M059J (cell line): ENCODE measurements at places on chromosomes 4 and X.

GRCh38 chr4:171650543-171650942, 162.7 kb upstream of the GALNTL6 start:
- DNase-seq = no peak

GRCh38 chrX:120672389-120672788, 42.5 kb upstream of the C1GALT1C1 start:
- peak; percentile 95 for DNase-seq

GRCh38 chr4:87849612-87850011, 16.8 kb downstream of the MEPE start:
- DNase-seq = no peak

- no peak for DNase-seq
Observed at GRCh38 chr4:143443728-143444127, 69.8 kb upstream of the SMARCA5 start.

- DNase-seq = peak; percentile 61
Observed at GRCh38 chr4:16663307-16663706, 235.1 kb downstream of the LDB2 start.

GRCh38 chr4:142893012-142893411, 46.9 kb upstream of the INPP4B start:
- DNase-seq = no peak

DNA sequence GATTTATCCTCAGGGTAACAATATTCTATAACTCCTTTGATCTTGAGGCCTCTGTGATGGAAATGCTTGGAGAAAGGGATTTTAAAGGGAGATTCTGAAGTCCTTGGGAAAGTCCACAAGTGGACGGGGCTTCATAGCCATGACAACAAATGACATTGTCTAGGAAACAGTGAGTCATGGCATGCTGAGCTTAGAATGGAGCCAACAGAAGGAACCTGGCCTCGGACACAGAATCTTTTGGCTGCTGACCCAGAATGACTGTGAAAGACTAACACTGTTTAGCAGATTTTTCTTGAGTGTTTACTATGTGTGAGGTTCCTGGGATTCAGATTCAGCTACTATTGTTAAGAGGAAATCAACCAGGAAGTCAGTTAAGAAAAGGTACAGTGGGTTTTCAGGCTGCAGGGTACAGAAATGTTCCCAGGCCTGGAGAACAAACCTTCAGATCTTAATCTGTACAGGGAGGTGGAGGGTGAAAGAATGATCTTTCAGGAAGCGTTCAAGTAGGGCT, 18.1 kb upstream of the CXCL2 start:
- DNase-seq = peak; percentile 98

DNA sequence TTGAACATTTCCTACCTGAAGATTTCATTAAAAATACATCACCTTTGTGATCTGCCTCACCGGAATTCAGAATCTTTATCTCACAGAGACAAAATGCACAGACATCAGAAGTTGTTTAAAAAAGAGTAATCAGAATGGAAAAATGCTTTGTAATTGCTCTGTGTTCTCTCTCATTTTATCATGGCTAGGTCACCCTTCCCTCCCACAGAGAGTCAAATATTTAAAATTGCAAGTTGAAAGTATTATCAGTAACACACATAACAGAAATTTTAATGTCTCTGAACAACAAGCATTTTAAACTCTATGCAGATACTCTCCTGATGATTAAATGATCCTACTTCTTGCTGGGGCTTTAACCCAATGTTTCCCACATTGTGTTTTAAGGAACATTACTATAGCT, 362.0 kb downstream of the CBLL2 start:
- no peak for DNase-seq

- no peak for DNase-seq
Observed at GRCh38 chr4:158597879-158598596, 73.6 kb downstream of the C4orf46 start.

GRCh38 chrX:120014354-120015130, 62.9 kb downstream of the RHOXF2B start:
- no peak for DNase-seq

DNA sequence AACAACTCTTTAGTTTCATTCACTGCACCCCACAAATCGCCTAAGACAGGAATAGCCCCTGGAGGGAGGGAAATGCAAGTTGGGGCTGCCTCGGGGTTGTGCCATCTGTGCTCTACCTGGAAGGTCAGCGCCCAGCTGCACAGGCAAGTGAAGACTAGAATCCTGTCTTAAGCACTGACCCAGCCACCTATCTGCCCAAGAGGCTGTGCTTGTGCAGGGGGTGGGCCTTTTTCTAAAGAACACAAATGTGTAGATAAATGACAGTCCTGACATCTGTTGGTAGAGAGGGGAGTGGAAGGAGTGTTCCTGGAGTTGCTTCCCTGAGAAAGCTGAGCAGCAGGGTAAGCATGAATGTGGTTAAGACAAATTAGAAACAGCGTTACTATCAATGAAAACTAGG, 15.7 kb downstream of the ZNF518B start:
- no peak for DNase-seq

- no peak for DNase-seq
Observed at GRCh38 chr4:185801471-185801870, 10.5 kb downstream of the SORBS2 start.

DNA sequence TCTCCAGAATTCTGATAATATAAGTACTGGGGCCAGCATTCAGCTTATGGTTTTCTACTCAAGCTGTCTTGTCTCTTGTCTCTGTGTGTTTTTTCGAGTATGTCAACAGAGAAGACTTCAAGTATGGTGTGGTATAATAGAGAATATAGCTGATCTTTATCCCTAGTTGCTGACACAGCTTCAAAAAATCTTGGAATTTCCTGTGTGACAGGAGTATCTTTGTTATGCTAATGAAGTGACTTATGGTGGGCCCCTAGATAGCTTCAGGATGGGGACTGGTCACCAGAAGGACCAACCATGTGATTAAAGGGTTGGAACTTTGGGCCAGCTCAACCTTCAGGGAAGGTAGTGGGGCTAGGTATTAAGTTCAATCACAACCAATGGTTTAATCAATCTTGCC, 2.9 kb downstream of the GPRASP3 start:
- DNase-seq = peak; percentile 22

GRCh38 chr4:164931551-164932324, 45.7 kb downstream of the TRIM61 start:
- DNase-seq = peak; percentile 48

DNA sequence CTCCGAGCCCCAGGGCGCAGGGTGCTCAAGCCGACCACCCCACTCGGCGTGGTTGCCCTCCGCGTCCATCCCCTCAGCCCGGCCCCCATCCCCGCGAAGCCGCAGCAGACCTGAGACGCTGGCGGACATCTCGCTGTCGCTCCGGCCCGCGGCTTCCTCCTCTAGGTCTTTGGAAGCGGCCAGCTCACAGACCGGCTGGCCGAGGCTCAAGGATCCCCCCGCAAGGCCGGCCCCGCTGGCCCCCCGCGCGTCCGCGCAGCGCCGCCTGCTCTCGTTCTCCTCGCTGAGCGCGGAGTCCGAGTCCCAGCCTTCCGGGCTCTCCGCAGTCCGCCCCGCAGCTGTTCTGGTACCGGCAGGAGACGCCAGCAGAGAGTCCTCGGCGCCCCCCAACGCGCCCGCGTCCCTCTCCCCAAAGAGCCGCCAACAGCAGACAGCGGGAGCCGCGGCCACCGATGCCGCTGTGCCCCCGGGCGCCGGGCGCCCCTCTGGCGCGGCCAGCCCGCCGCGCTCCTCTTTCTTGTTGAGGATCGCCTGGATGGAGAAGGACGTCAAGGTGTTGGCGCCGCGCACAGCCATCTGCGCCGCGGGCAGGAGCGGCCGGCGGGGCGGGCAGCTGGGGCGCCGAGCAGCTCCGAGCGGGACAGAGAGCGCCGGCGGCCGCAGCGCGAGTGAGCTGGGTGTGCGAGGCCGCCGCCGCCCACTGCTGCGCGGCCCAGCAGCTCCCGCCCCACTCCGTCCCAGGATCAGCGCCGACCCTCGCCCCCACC, at the start of gene NKX3-2:
Gene NKX3-2, minus strand, starts transcription at position 670 of the 767 bp plus-strand sequence. Its CDS starts 94 bp downstream, at position 576.
- DNase-seq = peak; percentile 50

- DNase-seq = peak; percentile 67
Observed at GRCh38 chr4:21765810-21766407, 182.7 kb downstream of the KCNIP4 start.

DNA sequence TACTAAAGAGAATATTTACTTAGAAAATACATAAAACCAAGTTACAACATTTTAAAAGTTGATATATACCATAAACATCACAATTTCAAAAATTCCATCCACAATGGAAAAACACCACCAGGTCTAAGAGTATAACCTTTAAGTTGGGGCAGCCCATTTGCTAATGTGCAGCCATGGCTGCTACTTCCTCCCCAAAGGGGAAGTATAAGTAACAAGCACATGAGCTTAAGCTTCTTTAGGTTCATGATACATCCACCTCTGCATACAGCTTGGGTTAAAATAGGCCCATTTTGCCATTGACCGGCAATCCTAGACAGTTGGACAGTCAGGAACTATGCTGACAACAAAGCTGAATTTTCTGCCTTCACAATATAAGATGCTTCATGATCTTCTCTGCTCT, 16.6 kb upstream of the GASK1B start:
- DNase-seq = no peak

DNA sequence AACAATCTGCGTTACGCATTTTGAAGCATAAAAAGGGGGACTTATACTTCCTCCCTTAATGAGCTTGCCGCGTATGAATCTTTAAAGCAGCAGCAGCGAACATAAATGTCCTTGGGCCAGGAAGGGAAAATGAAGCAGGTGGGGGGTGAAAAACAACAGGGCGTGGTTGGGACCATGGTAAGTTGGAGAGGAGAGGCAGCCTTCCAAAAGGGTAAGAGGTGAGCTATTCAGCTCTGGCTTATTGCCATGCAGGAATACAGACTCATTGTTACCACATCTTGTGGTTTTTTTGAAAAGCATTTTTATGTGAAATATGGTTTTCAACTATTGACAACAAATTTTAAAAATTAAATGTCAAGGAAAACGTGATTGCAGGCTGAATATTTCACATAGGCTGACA, 710.7 kb upstream of the FAM241A start:
- DNase-seq = peak; percentile 15

DNA sequence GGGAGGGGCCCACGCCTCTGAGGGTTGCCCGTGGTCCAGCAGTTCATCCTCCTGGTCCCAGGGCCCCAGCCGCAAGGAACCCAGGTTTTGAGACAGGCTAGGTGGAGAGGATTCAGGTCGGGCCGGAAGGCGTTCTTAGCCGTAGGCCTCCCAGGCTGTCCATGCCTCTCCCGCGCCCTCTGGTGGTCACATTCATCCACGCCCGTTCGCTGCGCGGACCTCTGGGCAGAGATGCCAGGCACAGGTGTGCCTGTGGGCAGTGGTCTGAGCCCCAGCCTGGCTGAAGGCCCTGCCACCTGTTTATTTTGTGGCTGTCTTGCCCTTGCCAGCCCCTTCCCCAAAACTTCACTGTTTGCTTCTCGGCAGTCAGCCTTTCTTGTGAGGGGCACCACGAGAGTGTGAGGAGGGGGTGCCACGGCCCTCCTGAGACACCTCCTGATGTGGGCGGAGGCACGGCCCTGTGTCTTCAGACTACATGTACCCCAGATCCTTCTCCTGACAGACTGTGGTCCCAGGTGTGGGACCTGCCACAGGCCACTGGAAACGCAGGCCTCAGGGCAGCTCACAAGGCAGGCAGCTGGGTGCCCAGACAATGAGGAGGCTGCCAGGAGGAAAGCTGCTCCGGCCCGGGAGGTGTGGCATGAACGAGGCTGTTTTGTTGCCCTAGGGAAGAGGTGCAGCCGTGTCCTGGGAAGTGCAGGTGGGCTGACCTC, 5.0 kb downstream of the UVSSA start:
- DNase-seq = peak; percentile 66

DNA sequence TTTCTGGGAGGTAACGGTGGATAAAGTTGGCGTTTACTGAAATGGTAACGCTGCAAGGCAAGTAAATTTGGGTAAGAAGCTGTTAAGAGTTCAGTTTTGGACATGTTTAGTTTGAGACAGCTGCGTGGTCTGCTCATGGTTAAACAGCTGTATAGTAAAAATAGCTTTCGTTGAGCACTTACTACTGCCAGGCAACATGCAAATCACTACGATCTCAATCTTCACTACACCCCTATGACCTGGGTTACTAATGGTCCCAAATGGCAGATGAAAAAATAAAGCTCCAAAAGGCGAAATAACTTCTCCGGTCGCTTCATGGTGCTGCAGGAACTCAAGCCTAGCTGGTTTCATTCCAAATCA, 22.2 kb downstream of the FABP2 start:
- no peak for DNase-seq

GRCh38 chrX:100606753-100607152, 22.0 kb downstream of the TNMD start:
- DNase-seq = no peak

DNA sequence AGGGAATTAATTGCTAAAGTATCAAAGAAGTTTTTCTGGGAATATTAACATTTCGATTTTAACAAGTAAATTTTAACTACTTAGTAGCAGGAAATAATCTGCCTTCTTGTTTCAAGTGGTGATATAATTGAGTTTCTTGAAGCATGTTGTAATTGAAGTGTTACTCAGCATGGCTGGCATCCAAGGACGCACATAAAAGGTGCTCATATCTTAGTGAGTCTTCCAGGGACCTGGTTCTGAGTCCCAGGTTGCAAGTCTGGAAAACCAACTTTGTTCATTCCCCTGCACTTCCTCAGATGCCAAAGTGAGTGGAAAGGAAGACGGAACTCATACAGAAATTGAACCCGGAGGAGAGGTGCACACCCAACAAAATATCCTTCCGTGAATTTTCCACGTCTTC, 399.6 kb downstream of the NLGN4X start:
- DNase-seq = no peak

DNA sequence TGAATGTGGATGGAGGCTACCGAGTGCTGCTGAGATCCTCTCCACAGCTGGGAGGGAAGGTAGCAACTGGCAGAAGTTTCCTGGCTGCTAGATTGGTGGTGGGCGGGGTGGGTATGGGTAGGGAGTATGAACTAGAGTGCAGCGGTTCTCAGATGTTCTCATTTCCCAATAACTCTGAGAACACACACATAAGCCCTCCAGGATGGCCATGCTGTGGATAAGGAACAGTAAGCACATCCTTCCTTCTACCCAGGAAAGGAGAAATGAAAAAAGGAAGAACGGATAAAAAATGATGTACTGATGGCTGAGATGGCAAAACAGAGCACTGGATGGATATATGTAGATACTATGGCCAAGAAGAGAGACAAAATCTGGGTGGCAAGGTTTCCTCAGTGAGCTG, 116.0 kb downstream of the ZNF827 start:
- DNase-seq = no peak

DNA sequence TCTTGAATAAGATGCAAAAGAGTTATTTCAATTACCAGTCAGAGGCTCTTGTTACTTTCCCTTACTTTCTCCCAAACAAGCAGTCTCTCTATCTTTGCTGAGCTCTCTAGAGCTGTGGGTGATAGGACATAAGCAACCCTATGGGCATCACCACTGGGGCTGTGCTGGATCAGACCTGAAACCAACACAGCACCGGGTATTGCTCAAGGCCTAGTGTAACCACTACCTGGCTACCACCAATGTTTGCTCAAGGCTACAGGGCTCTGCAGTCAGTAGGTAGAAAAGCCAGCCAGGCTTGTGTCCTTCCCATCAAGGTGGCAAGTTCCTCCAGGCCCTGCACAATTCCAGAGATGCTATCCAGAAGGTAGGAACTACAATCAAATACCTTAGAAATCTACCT, 35.3 kb upstream of the AGTR2 start:
- DNase-seq = no peak

DNA sequence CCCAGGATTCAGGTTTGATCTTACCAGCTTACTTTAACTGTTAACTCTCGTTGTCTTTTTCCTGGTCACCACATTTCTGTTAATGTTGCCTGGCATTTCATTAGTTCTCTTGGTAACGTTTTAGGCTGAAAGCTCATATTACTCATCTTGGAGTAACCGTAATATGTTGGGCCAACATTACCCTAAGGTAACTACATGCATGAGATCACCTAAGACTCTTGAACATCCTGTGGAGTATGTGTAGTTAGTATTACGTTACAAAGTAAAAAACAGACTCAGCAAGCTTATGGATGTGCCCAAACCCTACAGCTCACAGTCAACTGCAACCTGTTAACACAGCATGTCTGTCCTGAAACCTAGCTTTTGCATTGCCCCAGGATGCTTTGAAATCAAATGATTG, 203.3 kb upstream of the HS3ST1 start:
- DNase-seq = peak; percentile 63
